ENCODE measurements at places on chromosomes 7 and 10.

- no peak for DNase-seq
Measured at GRCh38 chr7:55326081-55326835, 38.9 kb upstream of the LANCL2 start.

DNA sequence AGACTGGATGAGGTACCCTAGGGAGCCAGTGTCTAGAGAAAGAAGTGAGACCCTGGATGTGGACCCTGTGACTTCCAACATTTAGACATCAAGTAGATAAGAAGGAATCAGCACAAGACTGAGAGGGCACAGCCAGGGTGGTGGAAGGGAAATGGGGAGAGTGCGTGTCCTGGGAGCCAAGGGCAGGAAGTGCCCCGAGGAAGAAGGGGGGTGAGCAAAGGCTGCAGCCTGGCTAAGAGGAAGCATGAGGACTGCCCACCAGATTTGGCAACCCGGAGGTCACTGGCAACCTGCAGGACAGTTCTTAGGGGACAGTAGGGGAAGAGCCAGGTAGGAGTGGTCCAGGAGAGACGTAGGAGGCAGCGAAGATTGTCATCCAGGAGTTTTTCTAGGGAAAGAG is 14.8 kb downstream of the COL13A1 start:
- DNase-seq = peak; percentile 53

DNA sequence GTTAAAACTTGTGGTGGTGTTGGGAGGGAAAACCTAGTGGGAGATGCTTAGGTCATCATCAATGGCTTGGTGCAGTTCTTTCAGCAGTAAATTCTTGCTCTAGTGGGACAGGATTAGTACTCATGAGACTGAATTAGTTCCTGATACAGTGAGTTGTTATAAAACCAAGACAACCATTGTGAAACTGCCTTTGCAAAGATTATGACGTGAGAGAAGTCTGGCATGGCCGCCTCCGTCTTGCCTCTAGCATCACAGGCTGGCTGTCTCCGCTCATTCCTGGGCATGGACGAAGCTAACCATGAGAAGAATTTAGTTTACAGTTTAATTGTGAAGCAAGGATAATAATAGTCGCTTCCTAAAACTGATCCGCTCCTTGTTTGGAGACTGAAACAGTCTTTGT is 186.4 kb downstream of the KIF20B start:
- DNase-seq = peak; percentile 82

GRCh38 chr10:33791272-33791660 is 456.8 kb upstream of the NRP1 start:
- no peak for DNase-seq

GRCh38 chr7:157431951-157432540 is 95.2 kb downstream of the DNAJB6 start:
- DNase-seq = no peak

DNA sequence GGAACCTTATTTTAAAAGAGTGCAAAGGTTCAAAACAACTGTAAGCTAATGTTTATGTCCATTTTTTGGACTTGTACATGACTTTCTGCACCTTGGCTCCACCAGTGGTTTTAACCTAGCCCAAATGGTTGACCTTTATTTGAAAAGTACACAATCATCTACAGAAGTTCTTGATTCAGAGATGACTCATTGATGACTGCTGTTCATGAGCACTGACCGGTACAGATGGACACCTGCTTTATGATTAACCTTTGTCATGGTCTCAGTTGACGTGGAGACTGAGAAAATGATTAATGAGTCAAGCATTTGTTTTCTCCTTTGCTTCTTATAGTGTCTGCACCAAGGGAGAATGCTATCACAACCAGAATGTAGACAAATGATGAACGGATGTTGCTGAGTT is 55.7 kb upstream of the PTER start:
- DNase-seq = no peak

DNA sequence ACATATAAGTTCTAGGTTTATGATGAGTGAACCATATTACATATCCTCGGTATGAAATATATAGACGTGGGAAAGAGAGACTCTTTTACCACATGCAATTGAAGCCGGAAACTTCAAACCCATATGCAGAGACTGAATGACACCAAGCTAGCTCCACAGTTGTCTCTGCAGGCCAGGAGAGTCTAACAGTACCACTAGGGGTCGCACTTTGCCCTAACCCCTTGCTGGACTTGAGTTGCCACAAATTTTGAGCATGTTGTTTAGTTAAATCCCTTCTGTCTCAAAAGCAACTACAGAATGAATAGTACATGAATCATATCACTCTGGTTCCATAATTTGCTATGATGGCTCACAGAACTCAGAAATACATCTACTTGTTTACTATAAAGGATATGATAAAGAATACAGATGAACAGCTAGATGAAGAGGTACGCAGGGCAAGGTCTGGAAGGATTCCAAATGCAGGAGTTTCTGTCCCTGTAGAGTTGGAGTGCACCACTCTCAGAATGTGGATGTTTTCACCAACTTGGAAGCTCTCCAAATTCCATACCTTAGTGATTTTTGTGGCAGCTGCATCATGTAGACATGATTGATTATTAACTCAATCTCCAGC is 112.4 kb upstream of the YAE1 start:
- DNase-seq = peak; percentile 48

- DNase-seq = no peak
Measured at GRCh38 chr7:74115326-74115725, 31.7 kb downstream of the LIMK1 start.

GRCh38 chr10:77441353-77442166 is 196.0 kb downstream of the KCNMA1 start:
- DNase-seq = no peak

DNA sequence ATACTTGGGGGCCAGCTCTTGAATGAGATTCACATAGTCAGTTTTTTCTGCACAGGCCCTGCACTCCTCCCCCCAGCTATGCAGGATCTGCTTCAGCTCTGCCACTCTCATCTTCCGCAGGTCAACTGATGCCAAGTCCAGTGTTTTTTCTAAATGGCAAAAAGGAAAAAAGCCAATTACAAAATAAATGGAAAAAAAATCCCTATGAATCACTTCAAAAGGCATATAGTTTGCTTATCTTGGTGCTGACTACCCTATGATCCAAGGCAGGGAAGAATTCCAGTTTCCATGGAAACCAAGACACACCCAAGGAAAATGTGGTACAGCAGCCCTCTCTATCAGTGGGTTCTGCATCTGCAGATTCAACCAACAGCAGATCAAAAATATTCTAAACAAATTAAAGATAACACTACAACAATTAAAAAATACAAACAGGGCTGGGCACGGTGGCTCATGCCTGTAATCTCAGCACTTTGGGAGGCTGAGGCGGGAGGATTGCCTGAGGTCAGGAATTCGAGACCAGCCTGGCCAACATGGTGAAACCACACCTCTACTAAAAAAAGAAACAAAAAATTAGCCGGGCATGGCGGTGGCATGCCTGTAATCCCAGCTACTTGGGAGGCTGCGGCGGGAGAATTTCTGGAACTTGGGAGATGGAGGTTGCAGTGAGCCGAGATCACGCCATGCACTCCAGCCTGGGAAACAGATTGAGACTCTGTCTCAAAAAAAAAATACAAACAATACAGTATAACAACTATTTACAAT is 17.6 kb downstream of the CDNF start:
- DNase-seq = no peak

- DNase-seq = no peak
Measured at GRCh38 chr7:65968256-65969185, 13.5 kb downstream of the GUSB start.

DNA sequence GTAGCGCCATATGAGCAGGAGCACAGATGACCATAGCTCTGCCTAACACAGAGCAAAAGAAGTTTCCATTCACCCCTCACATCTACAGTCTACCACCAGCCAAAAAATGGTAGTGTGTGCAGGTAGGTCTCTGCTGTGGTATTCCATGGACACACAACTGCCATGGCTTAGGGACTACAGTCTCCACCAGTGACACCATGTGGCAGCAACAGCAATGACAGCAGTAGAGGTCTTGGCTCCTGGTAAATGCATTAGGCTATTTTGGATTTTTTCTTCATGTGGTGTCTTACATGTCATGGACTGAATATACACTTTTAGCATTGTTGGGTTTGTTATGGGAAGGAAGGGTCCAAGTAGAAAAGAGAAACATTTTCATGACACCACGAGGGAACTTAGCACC is 70.1 kb upstream of the CABCOCO1 start:
- peak; percentile 32 for DNase-seq

- no peak for DNase-seq
Measured at GRCh38 chr7:80781561-80781979, 137.3 kb downstream of the SEMA3C start.

- no peak for DNase-seq
Measured at GRCh38 chr7:102193806-102194205, 92.9 kb upstream of the SH2B2 start.

DNA sequence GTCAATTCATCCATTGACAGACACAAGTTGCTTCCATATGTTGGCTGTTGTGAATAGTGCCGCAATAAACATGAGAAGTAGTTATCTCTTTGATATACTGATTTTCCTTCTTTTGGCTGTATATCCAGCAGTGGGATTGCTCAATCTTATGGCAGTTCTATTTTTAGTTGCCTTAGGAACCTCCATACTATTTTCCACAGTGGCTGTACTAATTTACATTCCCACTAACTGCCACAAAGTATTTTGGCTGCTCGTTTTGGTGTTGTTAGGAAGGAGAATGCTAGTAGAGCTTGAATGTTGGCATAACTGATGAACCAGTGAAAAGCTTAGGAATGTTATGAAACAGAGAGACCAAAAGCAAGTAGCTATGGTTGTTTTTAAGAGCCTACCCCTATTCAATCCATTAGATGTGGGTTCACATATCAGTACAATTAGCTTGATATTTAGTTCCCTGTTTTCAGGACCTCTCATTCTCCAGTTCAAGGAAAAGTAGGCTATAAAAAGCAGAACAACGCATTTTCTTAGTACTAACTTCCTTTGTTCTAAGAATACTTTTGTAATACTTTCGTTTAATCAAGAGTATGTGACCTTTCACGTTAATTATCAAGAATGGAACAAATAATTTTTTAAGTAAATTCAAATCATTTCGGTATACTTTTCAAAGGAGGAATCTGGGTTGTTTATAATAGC is 100.3 kb downstream of the FAS start:
- DNase-seq = peak; percentile 81

DNA sequence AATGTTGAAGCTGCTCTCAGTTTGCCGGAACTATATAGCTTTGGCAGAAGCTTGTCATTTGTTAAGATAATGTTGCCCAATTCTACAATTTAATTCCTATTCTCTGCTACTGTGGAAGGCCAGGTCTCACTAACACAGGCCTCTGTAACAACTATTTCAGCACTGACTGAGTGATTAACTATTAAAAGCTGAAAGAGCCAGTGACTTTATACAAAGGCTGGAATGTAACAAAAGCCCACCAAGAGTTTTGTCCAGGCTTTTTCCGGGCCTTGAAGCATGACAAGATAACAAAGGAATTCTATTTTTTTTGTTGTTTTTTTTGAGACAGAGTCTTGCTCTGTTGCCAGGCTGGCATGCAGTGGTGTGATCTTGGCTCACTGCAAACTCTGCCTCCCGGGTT is 795.6 kb downstream of the PHTF2 start:
- DNase-seq = no peak

DNA sequence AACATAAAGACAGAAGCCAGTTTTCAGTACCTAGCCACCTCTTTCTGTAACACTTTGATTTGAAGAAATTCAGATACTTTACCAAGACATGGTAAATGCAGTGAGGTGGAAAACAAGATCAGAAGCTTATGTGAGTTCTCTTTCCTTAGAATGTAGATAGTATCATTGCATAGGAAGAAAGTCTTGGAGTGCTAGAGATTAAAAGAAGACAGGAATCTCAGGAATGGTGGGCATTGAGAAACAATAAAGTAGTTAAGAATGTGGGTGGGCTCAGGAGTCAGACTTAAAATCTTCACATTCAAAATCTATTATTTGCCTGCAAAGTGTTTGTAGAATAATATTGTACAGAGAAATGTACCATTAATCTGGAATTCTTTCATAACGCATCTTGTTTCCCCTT is 58.9 kb downstream of the POLL start:
- DNase-seq = no peak

DNA sequence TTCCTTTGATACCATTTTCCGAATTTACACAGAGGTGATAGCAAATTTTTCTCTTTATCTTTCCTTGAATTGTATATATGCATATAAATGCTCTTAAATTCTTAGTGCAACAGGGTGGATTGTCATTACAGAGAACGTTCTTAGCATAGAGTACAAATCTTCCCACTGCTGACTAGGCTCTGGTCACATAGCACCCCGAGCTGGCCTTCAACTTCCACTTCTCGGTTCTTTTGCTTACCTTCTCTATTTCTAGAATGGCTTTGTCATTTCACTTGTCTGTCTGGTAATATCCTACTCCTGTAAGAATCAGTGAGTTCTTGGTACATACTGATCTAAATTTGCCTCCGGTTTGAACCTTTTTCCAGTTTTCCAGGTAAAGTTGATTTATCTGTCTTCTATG is 13.4 kb downstream of the ADIRF start:
- no peak for DNase-seq

GRCh38 chr10:100738055-100738827 is 7.1 kb upstream of the PAX2 start:
- no peak for DNase-seq

GRCh38 chr7:149248777-149249176 is 9.3 kb downstream of the ZNF212 start:
- DNase-seq = no peak

DNA sequence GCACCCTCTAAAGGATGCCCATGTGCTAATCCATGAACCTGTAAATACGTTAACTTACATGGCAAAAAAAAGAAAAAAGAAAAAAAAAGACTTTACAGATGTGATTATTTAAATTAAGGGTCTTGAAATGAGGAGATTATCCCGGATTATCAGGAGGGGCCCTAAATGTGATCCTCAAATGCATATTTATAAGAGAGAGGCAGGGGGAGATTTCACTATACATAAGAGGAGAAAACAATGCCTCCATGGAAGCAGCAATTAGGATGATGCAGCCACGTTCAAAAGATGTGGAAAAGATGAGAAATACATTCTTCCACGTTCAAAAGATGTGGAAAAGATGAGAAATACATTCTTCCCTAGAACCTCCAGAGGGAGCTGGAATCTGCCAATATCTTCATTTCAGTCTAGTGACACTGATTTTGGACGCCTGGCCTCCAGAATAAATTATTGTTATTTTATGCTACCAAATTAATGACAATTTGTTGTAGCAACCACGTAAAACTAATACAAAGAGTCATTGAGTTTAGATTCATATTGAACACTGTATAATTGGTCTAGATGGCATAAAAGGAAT is 328.4 kb upstream of the GNAI1 start:
- DNase-seq = no peak

DNA sequence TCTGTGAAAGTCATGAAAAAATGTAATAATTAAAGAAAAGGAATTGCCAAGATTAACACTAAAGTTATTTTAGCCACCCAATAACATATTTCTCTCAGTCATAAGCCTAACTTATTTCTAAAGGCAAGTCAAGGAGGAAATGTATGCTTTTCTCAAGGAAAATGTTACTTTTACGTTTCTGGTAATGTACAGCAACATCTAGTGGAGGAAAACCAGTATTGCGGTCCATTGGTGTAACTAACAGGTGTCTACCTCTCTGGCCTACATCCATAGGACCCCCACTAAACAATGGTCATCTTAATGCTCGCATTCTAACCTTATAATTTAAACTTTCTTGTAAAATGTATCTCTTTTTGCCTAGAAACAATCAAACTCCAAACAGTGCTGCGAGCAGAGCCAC is 437.5 kb downstream of the KIF20B start:
- peak; percentile 1 for DNase-seq

- no peak for DNase-seq
Measured at GRCh38 chr10:100245484-100246220, 16.3 kb upstream of the CHUK start.

Data from inflammatory macrophage treated with lipopolysaccharide for 4 hours (primary cell).